ENCODE measurements at places on chromosomes 4 and X.

- DNase-seq: no peak
Measured at GRCh38 chr4:93646233-93646930, 182.2 kb upstream of the ATOH1 start.

DNA sequence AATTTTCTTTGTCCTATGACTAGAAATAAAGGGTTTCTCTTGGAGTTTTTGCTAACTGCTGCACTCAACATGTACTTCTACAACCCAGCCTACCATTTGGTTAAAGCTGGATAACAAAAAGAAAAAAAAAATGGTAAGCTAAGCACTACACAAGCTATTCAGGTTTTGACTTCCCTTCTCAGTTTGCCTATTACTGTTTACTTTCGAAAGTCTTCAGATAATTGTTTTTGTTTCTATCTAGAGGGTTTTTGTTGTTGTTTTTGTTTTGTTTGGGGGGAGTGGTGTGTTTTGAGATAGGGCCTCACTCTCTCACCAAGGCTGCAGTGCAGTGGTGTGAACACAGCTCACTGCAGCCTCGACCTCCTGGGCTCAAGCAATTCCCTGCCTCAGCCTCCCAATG, 46.6 kb downstream of the CLOCK start:
- DNase-seq: no peak

GRCh38 chr4:38930204-38930603, 62.6 kb downstream of the FAM114A1 start:
- no peak for DNase-seq

GRCh38 chrX:46263494-46263893, 281.7 kb downstream of the ZNF674 start:
- no peak for DNase-seq
